ENCODE measurements at places on chromosomes 12 and 14.

DNA sequence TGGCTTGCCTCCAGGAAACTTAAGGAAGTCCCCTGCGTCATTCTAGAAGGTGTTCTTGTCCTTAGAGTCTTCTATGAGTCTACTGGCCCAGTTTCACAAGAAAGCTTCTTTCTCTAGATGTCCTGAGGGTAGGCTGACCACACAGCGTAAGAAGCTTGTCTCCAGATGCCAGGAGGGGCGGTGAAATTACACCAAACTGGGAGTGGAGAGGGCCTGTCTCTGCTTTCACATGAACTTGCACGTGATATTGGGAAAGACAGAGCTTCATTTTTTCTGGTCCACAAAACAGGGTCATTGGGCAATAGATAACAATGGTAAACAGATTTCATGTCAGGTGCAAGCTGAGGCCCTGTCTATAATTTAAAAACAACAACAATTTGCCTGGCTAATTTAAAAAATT is 85.7 kb upstream of the TBX3 start:
- no peak overlapping the region for H3K27ac ChIP-seq
- H3K27me3 ChIP-seq, result no peaks in the 10 kb centered on the region
- H3K4me1 ChIP-seq, result peaks cover 40% of the 10 kb centered on the region
- no peaks in the 10 kb centered on the region for H3K36me3 ChIP-seq
- no peak overlapping the region for H3K4me3 ChIP-seq
- DNase-seq, result peak; percentile 36

- no peaks in the 10 kb centered on the region for H3K36me3 ChIP-seq
- H3K4me1 ChIP-seq, result no peaks in the 10 kb centered on the region
- H3K4me3 ChIP-seq, result no peak overlapping the region
- no peak for DNase-seq
- no peak overlapping the region for H3K27ac ChIP-seq
Observed at GRCh38 chr12:88870000-88870737, 289.9 kb upstream of the KITLG start.

GRCh38 chr12:116996093-116996492 is 85.3 kb downstream of the FBXW8 start:
- H3K4me3 ChIP-seq, result no peak overlapping the region
- no peak for DNase-seq
- no peaks in the 10 kb centered on the region for H3K27me3 ChIP-seq
- H3K36me3 ChIP-seq, result peaks cover 25% of the 10 kb centered on the region

DNA sequence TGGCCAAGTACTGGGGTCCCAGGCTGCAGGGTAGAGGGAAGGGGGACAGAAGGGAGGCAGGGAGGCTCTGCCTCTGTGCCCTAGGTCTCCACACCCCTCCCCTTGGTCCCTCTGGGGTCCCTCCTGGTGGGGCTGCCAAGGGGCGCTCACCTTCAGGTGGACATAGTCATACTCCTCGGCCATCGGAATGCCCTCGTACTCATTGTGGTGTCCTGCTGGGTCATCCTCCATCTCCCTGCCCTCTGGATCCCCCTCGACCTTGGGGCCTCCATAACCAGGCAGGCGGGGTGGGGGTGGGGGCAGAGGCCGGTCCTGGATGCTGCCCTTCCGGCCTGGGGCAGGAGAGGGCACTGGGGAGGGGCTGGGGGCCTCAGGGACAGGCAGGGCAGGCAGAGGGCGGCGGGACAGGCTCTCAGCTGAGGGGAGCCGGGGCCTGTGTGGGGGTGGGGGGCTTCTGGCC is 5.8 kb downstream of the EFS start:
- no peak overlapping the region for H3K4me3 ChIP-seq
- H3K36me3 ChIP-seq, result no peaks in the 10 kb centered on the region
- H3K27me3 ChIP-seq, result peaks cover 8% of the 10 kb centered on the region
- no peaks in the 10 kb centered on the region for H3K4me1 ChIP-seq

- no peak overlapping the region for H3K27ac ChIP-seq
- no peaks in the 10 kb centered on the region for H3K4me1 ChIP-seq
- peaks cover 4% of the 10 kb centered on the region for H3K36me3 ChIP-seq
- DNase-seq, result no peak
Observed at GRCh38 chr12:51471111-51471864, 46.7 kb downstream of the SLC4A8 start.

GRCh38 chr12:50562520-50563433 is 58.0 kb downstream of the DIP2B start:
- no peak overlapping the region for H3K4me3 ChIP-seq
- H3K36me3 ChIP-seq, result no peaks in the 10 kb centered on the region
- H3K4me1 ChIP-seq, result peaks cover 49% of the 10 kb centered on the region

DNA sequence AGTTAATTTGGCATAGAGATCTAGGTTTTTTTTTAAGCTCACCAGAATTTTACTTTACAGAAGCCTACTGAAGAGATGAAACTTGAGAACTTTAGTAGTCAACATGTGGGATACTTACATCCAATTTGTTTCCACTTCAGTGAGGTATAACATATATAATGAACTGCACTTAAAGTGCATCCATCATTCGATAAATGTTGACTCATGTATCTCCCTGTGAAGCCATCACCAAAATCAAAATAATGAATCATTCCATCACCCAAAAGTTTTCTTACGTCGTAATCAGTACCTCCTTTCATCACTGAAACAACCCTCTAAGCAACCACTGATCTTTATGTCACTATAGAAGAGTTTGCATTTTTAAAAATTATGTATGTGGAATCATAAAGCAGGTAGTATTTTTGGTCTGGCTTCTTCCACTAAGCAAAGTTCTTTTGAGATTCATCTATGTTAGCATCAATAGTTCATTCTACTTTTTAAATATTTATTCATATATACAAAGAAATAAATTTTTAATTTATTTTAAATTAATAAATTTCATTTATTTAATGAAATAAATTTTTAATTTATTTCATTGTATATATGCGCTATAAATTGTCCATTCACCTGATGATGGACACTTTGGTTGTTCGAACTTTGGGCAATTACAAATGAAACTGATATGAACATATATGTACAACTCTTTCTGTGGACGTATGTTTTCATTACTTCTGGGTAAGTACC is 2.0 kb upstream of the CPNE8 start:
- H3K4me3 ChIP-seq, result peak overlapping the region; percentile 97
- no peaks in the 10 kb centered on the region for H3K36me3 ChIP-seq
- DNase-seq, result no peak
- H3K27me3 ChIP-seq, result no peaks in the 10 kb centered on the region
- H3K4me1 ChIP-seq, result peaks cover 29% of the 10 kb centered on the region

GRCh38 chr12:80967565-80967964 is 29.8 kb upstream of the LIN7A start:
- DNase-seq, result no peak
- H3K4me1 ChIP-seq, result no peaks in the 10 kb centered on the region
- no peaks in the 10 kb centered on the region for H3K27me3 ChIP-seq
- H3K4me3 ChIP-seq, result no peak overlapping the region

DNA sequence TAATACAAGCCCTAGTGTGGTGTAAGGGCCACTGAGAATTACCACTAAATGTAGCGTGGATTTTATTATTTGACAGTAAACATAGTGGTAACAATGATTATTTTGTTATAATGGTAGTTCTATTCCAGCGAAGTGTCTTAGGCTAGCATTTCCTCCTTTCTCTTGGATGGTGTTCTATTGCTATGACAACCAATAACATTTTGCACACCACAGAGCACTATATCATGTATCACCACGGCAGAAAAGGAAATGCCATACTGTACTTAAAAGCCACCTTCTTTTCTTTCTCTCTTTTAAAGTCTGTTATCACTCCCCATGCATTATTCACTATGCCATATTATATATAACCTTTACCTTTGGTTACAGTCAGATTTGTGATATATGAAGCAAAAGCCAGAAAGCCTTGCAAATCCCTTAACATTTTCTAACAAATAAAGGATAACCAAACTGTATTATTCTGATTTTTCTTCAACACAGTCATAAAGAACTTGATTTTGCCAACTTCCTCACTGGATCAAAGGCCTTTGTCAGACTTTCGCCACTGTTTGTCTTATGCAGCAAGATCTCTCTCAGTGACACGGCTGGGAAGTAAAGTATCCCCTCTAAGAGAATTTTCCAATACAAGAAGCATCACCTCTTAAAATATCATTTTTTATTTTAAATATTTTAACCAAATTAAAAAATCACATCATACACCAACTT is 195.8 kb downstream of the FOXN3 start:
- H3K36me3 ChIP-seq, result peaks cover 55% of the 10 kb centered on the region
- no peaks in the 10 kb centered on the region for H3K27me3 ChIP-seq
- H3K27ac ChIP-seq, result peak overlapping the region; percentile 42
- H3K4me3 ChIP-seq, result no peak overlapping the region
- DNase-seq, result peak; percentile 38

GRCh38 chr14:81990312-81990761 is 456.7 kb upstream of the SEL1L start:
- peaks cover 12% of the 10 kb centered on the region for H3K4me1 ChIP-seq
- peak; percentile 34 for DNase-seq
- H3K36me3 ChIP-seq, result no peaks in the 10 kb centered on the region
- H3K27ac ChIP-seq, result no peak overlapping the region

DNA sequence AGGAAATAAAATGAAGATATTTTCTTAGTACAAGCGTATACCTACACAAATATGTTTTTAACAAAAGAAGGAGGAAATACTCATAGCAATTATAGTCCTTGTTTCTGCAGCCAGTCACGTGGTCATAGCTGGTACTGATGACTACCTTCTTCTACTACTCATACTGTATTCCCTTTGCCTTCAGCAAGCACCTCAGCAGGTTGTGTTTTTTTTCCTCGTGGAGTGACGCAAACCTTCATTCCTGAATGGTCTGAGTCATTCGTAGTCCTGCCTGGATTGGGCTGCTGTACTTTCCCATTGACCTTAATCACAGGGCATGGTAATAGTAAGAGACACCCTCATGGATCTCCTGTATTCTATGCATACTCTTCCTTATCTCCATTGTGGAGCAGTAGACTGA is 25.7 kb upstream of the SLC16A7 start:
- DNase-seq, result no peak
- H3K27me3 ChIP-seq, result no peaks in the 10 kb centered on the region

DNA sequence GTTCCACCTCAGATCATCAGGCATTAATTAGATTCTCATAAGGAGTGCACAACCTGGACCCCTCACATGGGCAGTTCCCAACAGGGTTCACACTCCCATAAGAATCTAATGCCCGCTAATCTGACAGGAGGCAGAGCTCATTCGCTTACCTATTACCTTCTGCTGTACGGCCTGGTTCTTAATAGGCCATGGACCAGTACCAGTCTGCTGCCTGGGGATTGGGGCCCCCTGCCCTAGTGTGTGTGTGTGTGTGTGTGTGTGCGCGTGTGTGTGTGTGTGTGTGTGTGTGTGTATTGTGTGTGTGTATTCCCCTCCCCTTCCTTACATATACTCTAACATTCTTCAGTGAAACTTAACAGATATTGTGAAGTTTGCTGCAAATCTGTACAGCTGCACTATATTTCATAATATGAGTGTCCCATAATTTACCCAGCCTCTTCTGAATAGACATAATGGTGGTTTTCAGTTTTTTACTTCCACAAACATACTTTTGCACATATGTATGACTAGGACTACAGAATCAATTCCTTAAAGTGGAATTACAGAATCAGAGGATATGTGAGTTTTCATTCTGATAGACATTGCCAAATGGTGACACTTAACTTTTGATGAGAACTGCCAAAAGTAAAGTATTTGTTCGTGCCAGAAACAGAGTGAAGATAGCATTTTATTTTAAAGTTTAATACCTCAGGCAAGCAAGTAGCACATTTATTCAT is 205.2 kb upstream of the EEA1 start:
- H3K36me3 ChIP-seq, result no peaks in the 10 kb centered on the region
- no peak overlapping the region for H3K4me3 ChIP-seq
- no peaks in the 10 kb centered on the region for H3K27me3 ChIP-seq
- DNase-seq, result peak; percentile 71
- H3K27ac ChIP-seq, result peak overlapping the region; percentile 79

DNA sequence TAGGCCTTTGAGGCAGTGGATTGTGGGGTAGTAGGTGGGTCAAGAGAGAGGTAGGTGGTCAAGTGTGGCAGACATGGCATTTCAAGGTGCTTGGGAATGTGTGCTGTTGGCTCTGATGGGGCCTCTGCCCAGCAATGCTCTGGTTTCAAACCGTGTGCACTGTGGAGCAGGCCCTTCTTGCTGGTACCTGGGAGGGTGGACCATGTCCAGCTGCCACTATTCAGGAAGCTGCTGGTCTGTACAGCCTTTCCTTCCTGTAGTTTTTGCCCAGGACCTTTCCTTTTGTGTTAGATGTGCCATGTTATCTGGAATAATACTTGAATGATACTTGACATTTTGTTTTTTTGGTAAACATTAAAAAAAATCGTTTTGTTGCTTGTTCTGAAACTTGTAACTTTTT is 14.8 kb downstream of the RIMKLB start:
- no peak overlapping the region for H3K4me3 ChIP-seq
- no peak for DNase-seq
- no peak overlapping the region for H3K27ac ChIP-seq
- no peaks in the 10 kb centered on the region for H3K36me3 ChIP-seq
- peaks cover 4% of the 10 kb centered on the region for H3K4me1 ChIP-seq
- H3K27me3 ChIP-seq, result no peaks in the 10 kb centered on the region

GRCh38 chr12:76113800-76114757 is 29.6 kb upstream of the NAP1L1 start:
- H3K27ac ChIP-seq, result no peak overlapping the region
- H3K36me3 ChIP-seq, result no peaks in the 10 kb centered on the region
- DNase-seq, result no peak
- no peaks in the 10 kb centered on the region for H3K27me3 ChIP-seq

DNA sequence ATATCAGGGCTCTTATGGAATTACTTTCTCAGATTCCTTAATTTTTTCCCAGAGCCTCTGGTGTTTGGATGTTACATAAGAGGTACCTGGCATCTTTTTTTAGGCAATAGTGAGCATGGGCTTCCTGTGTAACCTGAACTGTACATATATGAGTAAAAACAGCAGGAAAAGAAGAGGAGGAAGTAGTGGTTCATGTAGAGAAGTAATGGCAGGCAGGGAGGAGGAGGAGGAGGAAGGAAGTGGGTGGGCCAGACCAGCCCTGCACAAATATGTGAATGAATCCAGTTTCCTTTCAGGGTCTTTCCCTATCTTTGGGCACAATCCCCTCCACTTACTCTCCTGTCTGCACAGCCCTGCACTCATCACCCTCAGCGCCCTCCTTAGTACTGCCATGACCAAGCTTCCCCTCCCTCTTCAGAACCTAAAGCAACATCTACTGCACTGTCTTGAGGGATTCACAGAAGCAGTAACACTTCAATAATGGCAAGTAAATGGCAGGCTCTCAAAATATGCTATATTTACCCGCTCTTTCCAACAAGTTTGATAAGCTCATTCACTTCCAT is 40.9 kb upstream of the GSG1 start:
- peaks cover 22% of the 10 kb centered on the region for H3K4me1 ChIP-seq
- DNase-seq, result peak; percentile 41
- H3K4me3 ChIP-seq, result peak overlapping the region; percentile 18
- no peaks in the 10 kb centered on the region for H3K36me3 ChIP-seq
- no peak overlapping the region for H3K27ac ChIP-seq
- H3K27me3 ChIP-seq, result no peaks in the 10 kb centered on the region

GRCh38 chr14:104654119-104654518 is 35.3 kb upstream of the INF2 start:
- no peaks in the 10 kb centered on the region for H3K27me3 ChIP-seq
- H3K4me1 ChIP-seq, result peaks cover 20% of the 10 kb centered on the region
- H3K4me3 ChIP-seq, result no peak overlapping the region
- no peak for DNase-seq
- no peaks in the 10 kb centered on the region for H3K36me3 ChIP-seq
- no peak overlapping the region for H3K27ac ChIP-seq
